ENCODE measurements at places on chromosomes 6 and 20.

DNA sequence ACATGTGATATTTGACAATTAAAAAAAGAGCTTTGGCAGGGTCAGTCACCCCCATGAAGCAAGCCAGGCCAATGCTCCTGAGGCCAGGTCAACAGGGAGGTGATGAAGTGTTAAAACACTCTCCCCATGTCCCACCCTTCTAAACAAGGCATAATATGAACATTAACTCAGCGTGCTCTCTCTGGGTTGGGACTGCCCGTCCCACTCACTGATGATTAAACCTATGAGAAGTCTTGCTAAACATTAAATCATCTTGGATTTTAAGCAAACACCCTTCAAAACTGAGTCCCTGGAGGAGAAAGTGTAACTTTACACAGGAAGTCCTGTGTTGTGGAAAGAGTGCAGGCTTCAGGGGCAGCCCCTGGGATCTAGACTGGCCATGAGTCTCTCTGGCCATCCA is 558.5 kb downstream of the CD83 start:
- no peak for DNase-seq

GRCh38 chr6:287489-287860 is 4.8 kb upstream of the DUSP22 start:
- DNase-seq: no peak

DNA sequence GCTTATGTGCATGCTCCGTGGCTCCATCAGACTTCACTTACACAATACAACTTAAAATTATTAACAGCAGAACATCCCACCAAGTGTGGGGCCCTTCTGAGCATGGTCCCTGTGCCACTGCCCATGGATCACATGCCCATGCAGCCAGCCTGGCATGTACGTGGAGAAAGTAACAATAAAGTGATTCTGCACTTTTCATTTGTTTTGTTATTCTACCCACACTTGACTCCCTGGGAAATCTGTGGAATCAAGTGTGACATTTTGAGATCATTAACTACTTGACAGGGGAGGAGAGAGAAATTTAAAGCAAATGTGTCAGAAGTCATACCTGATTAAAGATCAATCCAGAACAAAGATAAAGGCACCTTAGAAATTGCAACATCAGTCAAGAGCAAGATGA is 112.0 kb downstream of the ISM1 start:
- DNase-seq: no peak

- DNase-seq: no peak
These were observed 998.9 kb upstream of the GJE1 start for GRCh38 chr6:141133836-141134235.

DNA sequence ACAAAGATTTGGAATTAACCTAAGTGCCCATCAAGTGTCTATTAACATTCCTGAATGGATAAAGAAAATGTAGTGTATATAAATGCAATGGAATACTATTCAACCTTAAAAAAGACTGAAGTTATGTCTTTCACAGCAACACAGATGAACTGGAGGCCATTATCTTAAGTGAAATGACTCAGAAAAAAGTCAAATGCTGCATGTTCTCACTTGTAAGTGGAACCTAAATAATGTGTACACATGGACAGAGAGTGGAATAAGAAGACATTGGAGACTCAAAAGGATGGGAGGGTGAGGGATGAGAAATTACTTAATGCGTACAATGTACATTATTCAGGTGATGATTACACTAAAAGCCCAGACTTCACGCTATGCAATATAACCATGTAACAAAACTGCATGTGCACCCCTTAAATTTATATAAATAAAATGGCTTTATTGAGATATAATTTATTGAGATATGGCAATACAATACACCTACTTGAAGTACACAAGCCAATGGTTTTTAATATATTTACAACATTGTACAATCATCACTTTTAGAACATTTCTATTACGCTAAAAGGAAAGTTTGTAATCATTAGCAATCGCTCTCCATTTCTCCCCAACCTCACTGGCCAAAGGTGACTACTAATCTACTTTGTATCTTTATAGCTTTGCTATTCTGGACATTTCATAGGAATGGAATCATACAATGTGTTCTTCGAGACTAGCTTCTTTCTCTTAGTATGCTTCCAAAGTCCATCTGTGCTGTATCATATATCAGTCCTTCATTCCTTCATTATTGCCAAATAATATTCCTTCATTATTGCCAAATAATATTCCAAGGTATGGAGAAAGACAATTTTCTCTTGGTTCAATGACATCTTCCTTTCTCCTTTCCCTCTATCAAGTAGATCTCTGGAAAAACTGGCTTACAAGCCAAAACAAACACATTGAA is 5.8 kb downstream of the STX7 start:
- DNase-seq: no peak

- no peak for DNase-seq
These were observed 114.2 kb downstream of the PLEKHG1 start for GRCh38 chr6:150713931-150714330.

GRCh38 chr20:48178633-48179032 is 393.4 kb upstream of the SULF2 start:
- no peak for DNase-seq
